Stimulated activated CD8-positive, alpha-beta memory T cell treated with anti-CD3 and anti-CD28 coated beads, Interleukin-15, amount 100 ng/mL, for 1 hour (primary cell): ENCODE measurements at places on chromosomes 13 and 19.

DNA sequence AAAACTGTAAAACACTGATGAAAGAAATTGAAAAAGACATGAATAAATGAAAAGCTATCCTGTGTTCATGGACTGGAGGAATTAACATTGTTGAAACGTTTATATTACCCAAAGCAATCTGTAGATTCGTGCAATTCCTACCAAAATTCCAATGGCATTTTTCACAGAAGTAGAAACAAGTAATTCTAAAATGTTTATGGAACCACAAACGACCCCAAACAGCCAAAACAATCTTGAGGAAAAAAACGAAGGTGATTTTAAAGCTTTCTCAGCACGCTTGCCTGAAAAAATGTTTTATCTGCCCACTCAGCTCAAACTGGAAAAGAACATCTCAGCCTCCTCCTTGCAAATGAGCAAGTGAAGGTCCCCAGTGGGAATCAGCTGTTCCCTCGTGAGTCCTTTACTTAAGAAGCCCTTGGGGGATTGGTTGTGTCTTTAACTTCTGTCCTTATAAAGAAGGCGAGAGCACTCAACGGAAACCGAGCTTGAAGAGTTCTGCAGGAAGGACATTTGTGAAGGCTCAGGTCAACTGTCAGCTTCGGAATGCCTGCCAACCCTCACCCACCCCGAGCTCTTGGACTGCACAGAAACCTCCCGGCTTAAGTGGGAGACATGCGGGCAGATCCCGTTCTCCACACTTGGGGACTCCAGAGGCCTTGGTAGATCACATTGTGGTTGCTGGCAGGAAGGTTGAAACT lies 256.0 kb upstream of the IRS2 start:
- no peak for DNase-seq

DNA sequence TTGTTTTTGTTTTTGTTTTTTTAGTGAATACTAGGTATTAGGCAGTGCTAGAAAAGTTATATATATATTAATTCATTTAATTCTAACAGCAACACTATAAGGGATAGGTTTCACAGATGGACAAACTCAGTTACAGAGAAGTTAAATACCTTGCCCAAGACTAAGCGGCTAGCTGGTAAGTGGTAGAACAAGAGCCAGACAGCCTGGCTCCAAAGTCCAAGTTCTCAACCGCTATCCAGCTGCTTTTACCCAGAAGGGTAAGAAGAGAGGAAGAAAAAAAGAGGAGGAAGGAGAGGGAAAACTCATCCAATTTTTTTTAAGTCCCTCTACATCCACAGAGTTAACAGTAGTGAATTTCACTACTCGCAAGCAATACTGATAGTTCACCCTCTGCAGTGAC lies 217.0 kb downstream of the SPRY2 start:
- no peak for DNase-seq

DNA sequence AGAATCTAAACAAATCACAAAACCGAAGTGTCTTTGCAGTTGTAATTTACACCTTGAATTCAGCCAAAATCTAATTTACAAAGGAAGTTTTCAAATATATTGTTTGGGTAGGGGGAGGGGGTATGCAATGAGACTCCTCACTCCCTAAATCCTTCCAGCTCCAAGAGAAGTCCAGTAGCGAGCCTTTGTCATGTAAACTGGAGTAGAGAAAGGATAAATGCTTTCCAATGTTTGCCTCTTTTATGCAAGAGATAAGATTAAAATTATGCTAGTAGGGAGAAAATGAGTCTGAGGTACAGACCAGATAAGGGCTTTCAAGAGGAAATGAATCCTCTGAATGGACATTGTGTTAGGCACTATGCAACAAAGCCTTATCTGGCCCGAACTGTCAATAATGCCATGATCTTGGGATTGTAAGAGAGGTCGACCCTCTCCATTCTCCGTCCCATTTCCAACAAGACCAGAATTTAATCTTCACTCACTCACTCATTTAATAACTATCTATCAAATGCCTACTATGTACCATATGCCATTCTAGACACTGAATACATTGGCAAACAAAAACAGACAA lies 199.2 kb downstream of the LACC1 start:
- DNase-seq, result no peak

GRCh38 chr13:100214886-100215285 lies 126.0 kb downstream of the PCCA start:
- DNase-seq, result no peak

DNA sequence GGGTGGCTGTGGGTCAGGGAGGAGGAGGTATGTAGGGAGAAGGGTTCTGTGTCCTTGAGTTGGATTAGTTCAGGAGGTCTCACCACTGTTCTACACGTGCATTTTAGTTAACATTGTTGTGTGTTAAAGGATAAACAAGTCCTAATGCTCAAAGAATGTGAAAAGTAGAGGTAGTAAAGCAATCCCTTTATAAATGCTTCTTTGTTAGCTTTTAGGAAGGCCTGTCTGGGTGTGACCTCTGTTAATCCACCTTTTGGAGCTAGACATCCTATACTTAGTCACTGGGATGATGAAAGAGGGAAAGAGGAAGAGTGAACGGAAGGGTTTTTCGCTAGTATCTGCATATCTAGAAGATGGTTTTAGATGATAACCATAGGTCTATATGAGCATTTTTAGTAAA lies 42.2 kb upstream of the FLT1 start:
- no peak for DNase-seq

GRCh38 chr13:37241786-37242185 lies 136.3 kb upstream of the CSNK1A1L start:
- DNase-seq, result no peak

GRCh38 chr13:59301174-59301567 lies 862.6 kb downstream of the DIAPH3 start:
- no peak for DNase-seq

DNA sequence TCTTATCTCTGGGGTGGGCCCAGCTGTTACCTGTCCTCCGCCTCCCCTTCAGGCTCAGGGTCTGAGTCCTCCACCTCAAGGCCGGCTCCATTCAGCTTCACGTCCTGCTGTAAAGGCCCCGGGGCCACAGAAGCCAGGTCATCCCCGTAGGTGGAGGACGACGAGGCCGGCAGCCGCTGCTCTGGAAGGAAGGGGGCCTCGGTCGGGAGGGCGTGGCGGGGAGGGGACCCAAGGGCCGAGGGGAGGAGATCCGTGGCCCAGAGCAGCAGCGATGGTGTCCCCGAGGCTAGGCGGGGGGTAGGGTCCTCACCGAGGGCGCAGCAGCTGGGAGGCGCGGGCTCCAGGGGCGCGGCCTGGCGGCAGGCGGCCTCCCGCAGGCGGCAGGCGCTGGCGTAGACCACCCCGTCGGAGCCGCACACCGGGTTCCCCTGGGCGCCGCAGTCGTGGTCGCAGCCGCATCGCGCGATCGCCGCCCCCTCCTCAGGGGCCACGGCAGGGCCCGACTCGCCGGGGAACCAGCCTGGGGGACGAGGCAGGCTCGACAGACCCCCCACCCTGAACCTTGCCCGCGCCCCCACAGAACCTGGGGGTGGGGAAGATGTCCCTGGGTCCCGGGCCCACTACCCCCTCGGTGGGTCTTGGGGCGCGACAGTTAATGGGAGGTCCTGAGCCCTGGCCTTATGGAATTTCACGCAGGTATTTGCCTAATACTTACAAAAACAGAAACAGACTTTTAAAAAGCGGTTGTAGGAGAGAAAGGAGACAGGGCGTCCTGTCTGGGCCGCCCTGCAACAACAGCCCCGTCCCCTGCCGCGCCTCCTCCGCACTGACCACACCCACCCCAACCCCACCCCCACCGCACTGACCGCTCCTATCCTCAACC lies 7.6 kb downstream of the F2RL3 start:
- no peak for DNase-seq

- no peak for DNase-seq
Measured at GRCh38 chr19:16226184-16226591, 28.5 kb downstream of the AP1M1 start.

- no peak for DNase-seq
Measured at GRCh38 chr19:7811989-7812388, 18.0 kb upstream of the EVI5L start.

- DNase-seq, result no peak
Measured at GRCh38 chr13:82800391-82800790, 1081.9 kb downstream of the SLITRK1 start.

DNA sequence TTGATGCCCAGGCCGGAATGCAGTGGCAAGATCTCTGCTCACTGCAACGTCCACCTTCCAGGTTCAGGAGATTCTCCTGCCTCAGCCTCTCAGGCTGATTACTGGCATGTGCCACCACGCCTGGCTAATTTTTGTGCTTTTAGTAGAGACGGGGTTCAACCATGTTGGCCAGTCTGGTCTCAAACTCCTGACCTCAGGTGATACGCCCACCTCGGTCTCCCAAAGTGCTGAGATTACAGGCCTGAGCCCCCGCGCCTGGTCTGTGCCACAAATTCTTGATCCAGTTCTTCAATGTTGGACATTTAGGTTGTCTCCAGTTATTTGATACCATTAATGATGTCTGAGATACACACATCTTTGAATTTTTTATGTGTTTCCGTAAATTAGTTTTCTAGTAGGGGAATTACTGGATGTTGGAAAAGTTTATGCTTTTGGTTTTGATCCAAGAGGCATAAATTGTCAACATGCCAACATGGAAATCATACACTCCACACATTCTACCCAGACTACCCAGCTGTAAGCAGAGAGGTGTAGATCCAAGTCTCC lies 525 bp upstream of the COG3 start:
- no peak for DNase-seq

GRCh38 chr13:96650301-96650886 lies 343.9 kb downstream of the OXGR1 start:
- no peak for DNase-seq

GRCh38 chr19:48490981-48491792 lies 20.4 kb downstream of the LMTK3 start:
- no peak for DNase-seq

- no peak for DNase-seq
Measured at GRCh38 chr19:14107581-14108461, 9.7 kb downstream of the PRKACA start.

- no peak for DNase-seq
Measured at GRCh38 chr13:22200440-22200839, 529.6 kb downstream of the FGF9 start.

DNA sequence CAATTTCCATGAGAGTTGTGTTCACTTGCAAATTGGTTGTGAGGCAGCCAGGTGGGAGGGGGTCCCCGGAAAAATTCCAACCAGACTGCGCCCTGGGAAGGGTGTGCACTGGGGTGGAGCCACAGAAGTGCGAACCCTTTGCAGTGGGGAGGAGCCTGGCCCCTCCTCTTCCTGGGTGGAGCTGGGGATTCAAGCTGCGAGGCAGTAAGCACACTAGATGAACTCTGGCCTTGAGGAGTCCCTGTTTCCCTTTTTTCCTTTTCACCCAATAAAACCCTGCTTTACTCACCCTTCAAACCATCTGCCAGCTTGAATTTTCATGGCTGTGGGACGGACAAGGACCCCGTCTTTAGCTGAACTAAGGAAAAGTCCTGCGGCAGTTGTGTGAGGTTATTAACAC lies 31.0 kb upstream of the MBNL2 start:
- DNase-seq, result no peak

DNA sequence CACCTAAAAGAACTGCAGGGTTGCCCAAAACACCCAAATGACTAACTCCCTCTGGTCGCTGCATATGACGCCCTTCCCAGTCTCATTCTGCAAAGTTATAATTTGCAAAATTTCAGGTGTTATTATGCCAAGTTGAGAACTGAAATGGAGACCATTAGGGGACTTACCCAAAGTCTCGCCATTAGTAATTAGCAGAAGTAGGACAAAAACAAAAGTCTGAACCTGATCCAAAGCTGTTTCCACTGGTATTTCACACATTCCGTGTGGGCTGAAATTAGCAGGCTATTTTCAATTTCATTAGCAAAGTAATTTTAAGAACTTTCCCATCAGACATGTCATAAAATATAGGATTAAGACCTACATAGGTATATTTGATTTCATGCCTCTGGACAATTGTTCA lies 6.8 kb downstream of the RUBCNL start:
- no peak for DNase-seq
